ENCODE measurements at places on chromosomes 7 and 10.

- no peak for DNase-seq
These were observed 769.3 kb downstream of the SORCS1 start for GRCh38 chr10:106395041-106395749.

- DNase-seq, result no peak
These were observed 47.5 kb downstream of the FAM53B start for GRCh38 chr10:124696446-124697392.

DNA sequence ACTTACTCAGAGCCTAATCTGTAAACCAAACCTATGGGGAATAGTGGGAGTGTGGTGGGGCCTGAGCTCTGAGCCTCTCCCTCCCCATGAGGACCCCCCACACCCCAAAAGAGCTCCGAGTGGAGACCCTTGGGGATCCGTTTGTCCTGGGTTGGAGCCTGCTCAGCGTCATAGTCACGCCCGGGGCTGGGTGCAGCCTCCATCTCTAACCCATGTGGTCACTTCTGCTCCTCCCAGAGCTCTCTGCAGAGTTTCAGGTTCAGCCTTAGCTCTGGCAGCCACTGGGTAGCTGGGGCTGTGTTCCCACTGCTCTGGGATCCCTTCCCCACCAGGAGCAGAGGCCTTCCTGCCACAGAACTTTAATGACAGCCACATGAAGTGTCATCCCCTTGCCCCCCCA lies 25.9 kb downstream of the PFKFB3 start:
- DNase-seq, result no peak

DNA sequence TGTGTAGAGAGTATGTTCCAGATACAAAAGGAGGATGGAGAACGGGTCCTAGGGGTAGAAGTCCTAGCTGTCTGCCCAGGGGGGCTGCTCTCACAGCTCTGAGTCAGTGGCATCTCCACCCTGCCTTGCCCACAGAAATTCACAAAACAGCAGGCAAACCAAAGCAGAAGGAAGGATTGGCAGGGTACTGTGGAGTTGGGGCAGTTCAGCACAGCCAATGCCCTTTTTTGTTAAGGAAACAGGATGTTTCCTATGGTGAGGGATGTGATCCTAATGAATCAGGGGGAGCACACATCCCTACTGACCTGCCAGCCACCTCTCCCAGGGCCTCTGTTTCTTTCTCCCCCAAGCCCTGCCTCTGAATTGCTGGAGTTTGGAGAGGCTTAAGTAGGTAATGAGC lies 457.6 kb downstream of the PLXNA4 start:
- no peak for DNase-seq

DNA sequence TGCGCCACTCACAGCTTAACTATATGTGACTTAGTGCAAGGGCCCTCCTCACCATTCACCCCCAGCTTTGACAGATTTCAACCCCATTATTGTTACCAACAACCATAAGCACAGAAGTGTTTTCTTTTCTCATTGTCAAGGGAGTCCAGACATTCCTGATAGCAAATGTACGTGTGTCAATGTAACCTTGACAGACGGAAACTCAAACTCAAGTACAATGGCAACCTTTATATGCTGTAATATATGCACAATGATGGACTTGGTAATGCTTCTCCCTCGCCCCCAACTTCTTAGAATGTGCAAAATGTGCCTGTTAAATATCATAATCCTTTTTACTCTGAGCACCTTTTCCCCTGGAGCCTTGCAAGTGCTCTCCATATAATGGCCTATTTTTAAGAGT lies 34.7 kb downstream of the CYCS start:
- DNase-seq, result no peak

- no peak for DNase-seq
These were observed 299.1 kb upstream of the NFE2L3 start for GRCh38 chr7:25852939-25853271.

GRCh38 chr10:88131511-88132139 lies 268.2 kb downstream of the PTEN start:
- no peak for DNase-seq

DNA sequence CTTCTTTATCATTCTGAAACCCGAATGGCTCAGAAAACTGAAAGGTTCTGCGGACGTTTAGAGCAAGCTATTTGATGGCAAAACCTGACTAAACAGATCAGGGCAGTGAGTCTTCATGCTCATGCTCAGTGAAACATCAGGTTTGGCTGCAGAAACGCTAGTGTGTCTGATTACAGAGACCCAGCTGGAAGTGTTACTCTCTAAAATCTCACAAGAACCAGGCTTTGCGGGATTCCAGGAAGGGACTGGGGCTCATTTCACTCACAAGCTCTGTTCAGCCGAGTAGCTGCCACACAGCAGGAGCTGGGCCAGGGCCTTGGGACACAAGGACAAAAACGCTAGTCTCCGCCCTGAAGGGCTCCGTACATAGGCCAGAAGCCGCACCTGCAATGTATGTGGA lies 2.9 kb downstream of the PITRM1 start:
- no peak for DNase-seq

- DNase-seq, result no peak
These were observed 4.5 kb downstream of the HOXA5 start for GRCh38 chr7:27138985-27139333.

DNA sequence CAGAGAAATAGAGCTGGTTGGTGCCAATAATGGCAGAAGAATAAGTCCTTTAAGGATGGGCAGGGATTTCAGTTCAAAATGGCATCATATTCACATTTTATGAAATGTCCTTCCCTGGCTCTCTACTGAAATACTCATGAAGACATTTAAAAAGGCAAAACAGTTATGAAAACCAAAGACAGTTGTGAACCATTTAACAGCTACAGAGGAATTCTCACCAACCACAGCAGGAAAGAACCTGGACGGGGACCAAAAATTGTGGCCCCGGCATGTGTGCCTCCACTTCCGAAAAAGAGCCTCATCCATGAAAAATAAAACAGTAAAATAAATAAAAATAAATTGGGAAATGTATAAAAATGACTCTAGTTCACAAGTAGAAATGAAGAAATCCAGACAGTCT lies 539.5 kb downstream of the SUGCT start:
- no peak for DNase-seq

DNA sequence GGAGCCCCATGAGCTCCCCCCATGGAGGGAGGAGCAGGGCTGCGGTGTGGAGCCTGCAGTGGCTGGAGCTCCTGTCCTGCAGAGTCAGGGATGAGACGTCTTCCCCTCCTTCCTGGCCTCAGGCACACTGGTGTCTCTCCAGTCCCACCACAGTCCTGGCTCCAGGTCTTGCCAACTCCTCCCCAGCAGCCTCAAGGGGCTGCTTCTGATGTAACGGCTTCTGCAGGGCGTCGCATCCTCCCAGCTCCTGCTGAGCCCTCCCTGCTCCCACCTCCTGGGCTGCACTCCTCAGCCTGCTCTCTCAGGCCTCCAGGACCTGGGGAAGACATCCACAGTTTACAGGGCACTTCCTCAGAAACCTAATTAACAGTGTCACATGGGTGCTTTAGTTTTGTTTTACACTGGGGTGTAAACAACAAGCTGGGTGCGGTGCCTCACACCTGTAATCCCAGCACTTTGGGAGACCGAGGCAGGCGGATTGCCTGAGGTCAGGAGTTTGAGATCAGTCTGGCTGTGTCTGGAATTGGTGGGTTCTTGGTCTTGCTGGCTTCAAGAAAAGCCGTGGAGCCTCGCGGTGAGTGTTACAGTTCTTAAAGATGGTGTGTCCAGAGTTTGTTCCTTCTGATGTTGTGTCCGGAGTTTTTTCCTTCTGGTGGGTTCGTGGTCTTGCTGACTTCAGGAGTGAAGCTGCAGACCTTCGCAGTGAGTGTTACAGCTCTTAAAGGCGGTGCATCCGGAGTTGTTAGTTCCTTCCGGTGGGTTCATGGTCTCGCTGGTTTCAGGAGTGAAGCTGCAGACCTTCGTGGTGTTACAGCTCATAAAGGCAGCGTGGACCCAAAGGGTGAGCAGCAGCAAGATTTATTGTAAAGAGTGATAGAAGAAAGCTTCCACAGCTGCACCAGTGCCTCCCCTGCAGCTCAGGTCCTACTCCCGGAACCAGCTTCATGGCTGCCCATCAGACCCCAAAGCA lies 95.0 kb downstream of the PAXIP1 start:
- no peak for DNase-seq
